ENCODE measurements at places on chromosomes 7 and 10. TPM values are rescaled to one million over a fixed set of nuclear protein-coding genes. Genes with fewer than 3 reads are reported as not detected.

- no peaks in the 10 kb centered on the region for H3K27me3 ChIP-seq
- no peaks in the 10 kb centered on the region for H3K36me3 ChIP-seq
- H3K27ac ChIP-seq, result no peak overlapping the region
- no peaks in the 10 kb centered on the region for H3K4me1 ChIP-seq
These were observed 2.7 kb downstream of the IGFBP1 start for GRCh38 chr7:45890902-45891461.

- DNase-seq, result no peak
- H3K27me3 ChIP-seq, result peaks cover 9% of the 10 kb centered on the region
- no peaks in the 10 kb centered on the region for H3K36me3 ChIP-seq
- no peaks in the 10 kb centered on the region for H3K4me1 ChIP-seq
These were observed 24.7 kb upstream of the GPAM start for GRCh38 chr10:112208292-112208691.

DNA sequence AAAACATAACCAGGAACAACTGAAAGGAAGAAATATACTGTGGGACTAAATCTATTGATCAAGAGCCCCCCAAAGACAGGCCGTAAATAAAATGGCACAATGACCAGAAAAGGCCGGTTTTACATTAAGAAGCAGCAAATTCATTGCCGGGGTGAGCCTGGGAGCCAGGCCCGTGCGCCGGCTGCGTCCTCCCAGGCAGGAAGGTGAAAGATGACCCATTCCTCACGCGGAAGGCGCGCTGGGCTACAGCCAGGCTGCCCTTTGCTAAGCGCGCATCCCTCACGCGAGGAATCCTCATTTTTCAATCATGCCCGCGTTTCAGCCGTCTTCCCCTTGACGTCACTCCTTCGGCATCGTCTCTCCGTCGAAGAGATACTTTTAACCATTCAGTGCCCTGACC is 47.6 kb upstream of the MGMT start:
- H3K27ac ChIP-seq, result no peak overlapping the region
- no peaks in the 10 kb centered on the region for H3K36me3 ChIP-seq
- no peaks in the 10 kb centered on the region for H3K27me3 ChIP-seq
- H3K4me3 ChIP-seq, result no peak overlapping the region
- no peak for DNase-seq

- no peaks in the 10 kb centered on the region for H3K4me1 ChIP-seq
- H3K36me3 ChIP-seq, result no peaks in the 10 kb centered on the region
- DNase-seq, result no peak
- H3K4me3 ChIP-seq, result no peak overlapping the region
These were observed 69.2 kb downstream of the SDK1 start for GRCh38 chr7:3370068-3370830.

DNA sequence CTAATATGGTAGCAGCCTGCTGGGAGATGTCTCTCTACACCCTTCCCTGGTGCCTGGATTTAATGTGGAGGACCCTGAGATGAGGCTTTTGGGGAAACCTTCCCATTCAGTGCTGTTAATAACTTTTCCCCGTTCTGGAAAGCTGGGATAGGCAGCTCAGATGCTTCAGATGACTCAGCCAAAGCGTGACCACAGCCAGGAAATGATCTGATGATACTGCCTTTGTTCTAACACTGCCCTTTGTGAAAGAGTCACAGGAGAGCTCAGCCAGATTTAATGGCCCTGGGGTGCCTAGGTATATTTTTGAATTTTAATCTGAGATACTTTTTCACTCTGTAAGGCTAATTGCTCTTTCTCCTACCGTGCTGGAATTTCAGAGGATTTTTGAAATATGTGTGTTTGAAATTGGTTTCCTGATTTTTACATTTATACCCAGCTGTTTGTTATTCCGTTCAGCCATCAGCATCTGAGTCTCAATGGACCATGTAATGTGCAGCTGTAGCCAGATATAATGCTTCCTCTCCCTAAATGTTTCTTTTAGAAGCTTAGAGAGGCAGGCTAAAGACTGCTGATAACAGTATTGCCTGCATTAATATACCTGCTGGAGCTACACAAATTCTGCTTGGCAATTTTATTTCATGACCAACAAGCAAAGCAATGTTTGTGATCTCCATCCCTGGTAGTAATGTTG is 17.8 kb downstream of the CELF2 start:
- no peak for DNase-seq
- H3K36me3 ChIP-seq, result no peaks in the 10 kb centered on the region
- H3K4me1 ChIP-seq, result no peaks in the 10 kb centered on the region
- no peak overlapping the region for H3K27ac ChIP-seq

GRCh38 chr10:55146032-55146431 is 345.0 kb upstream of the PCDH15 start:
- DNase-seq, result no peak
- no peak overlapping the region for H3K4me3 ChIP-seq
- H3K4me1 ChIP-seq, result no peaks in the 10 kb centered on the region
- H3K27me3 ChIP-seq, result no peaks in the 10 kb centered on the region
- H3K27ac ChIP-seq, result no peak overlapping the region
- no peaks in the 10 kb centered on the region for H3K36me3 ChIP-seq

- H3K4me1 ChIP-seq, result peaks cover 30% of the 10 kb centered on the region
- no peak overlapping the region for H3K4me3 ChIP-seq
- H3K27me3 ChIP-seq, result no peaks in the 10 kb centered on the region
- H3K36me3 ChIP-seq, result no peaks in the 10 kb centered on the region
These were observed 2.9 kb upstream of the MLLT10 start for GRCh38 chr10:21531164-21531563.

GRCh38 chr7:93147363-93147762 is 822 bp downstream of the SAMD9L start:
- H3K4me3 ChIP-seq, result peak overlapping the region; percentile 44
- peaks cover 27% of the 10 kb centered on the region for H3K36me3 ChIP-seq
- H3K27ac ChIP-seq, result peak overlapping the region; percentile 58
- peak; percentile 23 for DNase-seq

DNA sequence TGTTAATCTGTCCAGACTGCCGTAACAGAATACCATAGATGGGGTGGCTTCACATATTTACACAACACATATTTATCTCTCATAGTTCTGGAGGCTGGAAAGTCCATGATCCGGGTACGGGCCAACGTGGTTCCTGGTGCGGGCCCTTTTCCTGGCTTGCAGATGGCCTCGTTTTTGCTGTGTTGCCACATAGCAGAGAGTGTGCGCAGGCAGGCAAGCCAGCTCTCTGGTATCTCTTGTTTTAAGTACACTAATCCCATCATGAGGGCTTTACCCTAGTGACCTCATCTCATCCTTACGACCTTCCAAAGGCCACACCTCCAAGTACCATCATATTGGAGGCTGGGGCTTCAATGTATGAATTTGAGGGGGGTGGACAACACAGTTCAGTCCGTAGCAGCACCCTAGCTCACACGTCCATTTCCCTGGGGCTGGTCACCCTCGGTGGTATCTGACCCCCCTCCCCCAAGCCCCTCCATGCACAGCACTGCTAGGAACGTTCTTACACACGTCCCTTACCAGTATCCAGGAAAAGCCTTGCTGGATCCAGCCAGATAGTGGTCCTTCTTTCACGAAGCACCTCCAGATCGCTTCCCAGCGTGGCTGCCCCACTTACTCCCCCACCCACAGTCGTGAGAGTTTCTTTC is 21.5 kb downstream of the CUX1 start:
- no peaks in the 10 kb centered on the region for H3K27me3 ChIP-seq
- no peaks in the 10 kb centered on the region for H3K36me3 ChIP-seq
- no peak overlapping the region for H3K4me3 ChIP-seq
- no peak for DNase-seq
- H3K4me1 ChIP-seq, result no peaks in the 10 kb centered on the region

- DNase-seq, result no peak
- H3K4me1 ChIP-seq, result peaks cover 14% of the 10 kb centered on the region
- H3K27ac ChIP-seq, result no peak overlapping the region
- H3K36me3 ChIP-seq, result no peaks in the 10 kb centered on the region
- H3K27me3 ChIP-seq, result no peaks in the 10 kb centered on the region
- H3K4me3 ChIP-seq, result no peak overlapping the region
These were observed 38.8 kb upstream of the FAM20C start for GRCh38 chr7:153604-154003.

- no peak for DNase-seq
- no peak overlapping the region for H3K27ac ChIP-seq
- no peaks in the 10 kb centered on the region for H3K4me1 ChIP-seq
These were observed 196.9 kb downstream of the ZEB1 start for GRCh38 chr10:31515819-31516402.

DNA sequence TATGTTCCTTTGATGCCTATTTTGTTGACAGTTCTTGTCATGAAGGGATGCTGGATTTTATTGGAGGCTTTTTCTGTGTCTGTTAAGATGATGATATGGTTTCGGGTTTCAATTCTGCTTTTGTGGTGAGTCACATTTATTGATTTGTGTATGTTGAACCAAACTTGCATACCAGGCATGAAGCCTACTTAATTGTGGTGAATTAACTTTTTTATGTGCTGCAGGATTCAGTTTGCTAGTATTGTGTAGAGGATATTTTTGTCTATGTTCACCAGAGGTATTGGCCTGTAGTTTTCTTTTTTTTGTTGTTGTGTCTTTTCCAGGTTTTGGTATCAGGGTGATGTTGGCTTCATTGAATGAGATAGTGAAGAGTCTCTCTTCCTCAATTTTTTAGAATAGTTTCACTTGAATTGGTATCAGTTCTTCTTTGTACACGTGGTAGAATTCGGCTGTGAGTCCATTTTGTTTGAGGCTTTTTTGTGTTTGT is 345.9 kb downstream of the KIF20B start:
- no peaks in the 10 kb centered on the region for H3K36me3 ChIP-seq
- no peaks in the 10 kb centered on the region for H3K27me3 ChIP-seq
- DNase-seq, result no peak
- H3K27ac ChIP-seq, result no peak overlapping the region
- no peak overlapping the region for H3K4me3 ChIP-seq
- H3K4me1 ChIP-seq, result no peaks in the 10 kb centered on the region

DNA sequence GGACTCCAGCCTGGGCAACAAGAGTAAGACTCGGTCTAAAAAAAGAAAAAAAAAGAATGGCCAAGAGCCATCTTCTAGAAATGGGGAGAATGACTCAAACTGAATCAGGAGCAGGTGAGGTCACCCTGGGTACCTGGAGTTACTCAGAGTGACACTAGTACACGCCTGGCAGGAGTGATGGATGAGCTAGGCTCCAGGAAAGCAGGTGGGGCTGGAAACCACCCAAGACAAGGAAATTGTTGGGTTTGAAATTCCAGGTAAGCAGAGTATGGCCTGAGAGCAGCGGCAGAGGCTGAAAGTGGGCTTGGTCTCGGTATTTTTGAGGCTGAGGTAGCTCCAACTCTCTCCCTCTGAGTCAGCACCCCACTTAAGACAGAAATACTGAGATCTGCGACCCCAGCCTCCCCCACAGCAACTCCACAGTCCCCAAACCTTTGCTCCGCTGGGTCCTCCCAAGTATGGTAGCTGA is 18.5 kb downstream of the DDIT4 start:
- no peaks in the 10 kb centered on the region for H3K36me3 ChIP-seq
- H3K27me3 ChIP-seq, result no peaks in the 10 kb centered on the region
- H3K4me1 ChIP-seq, result peaks cover 66% of the 10 kb centered on the region
- H3K4me3 ChIP-seq, result no peak overlapping the region
- no peak for DNase-seq

DNA sequence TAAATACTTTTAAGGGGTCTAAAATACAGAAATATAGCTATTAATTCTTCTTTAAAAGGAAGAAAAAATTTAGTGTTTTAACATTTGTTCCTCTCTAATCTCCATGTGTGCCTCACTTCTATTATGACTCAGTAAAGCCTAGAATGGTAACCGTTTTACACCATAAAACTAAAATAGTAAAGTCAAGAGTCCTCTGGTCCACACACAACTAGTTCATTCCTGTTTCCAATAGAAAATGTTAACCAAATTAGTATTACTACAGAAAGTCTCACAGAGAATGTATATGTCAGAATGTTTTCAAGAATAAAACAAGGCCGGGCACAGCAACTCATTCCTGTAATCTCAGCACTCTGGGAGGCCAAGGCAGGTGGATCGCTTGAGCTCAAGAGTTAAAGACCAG is 55.8 kb downstream of the CNOT4 start:
- no peaks in the 10 kb centered on the region for H3K36me3 ChIP-seq
- no peak overlapping the region for H3K27ac ChIP-seq
- no peaks in the 10 kb centered on the region for H3K27me3 ChIP-seq
- H3K4me1 ChIP-seq, result peaks cover 16% of the 10 kb centered on the region
- DNase-seq, result no peak

GRCh38 chr7:51080622-51081269 is 235.9 kb downstream of the COBL start:
- H3K4me1 ChIP-seq, result no peaks in the 10 kb centered on the region
- no peaks in the 10 kb centered on the region for H3K36me3 ChIP-seq
- H3K27me3 ChIP-seq, result no peaks in the 10 kb centered on the region
- no peak overlapping the region for H3K4me3 ChIP-seq
- H3K27ac ChIP-seq, result no peak overlapping the region
- no peak for DNase-seq

- H3K36me3 ChIP-seq, result no peaks in the 10 kb centered on the region
- no peak overlapping the region for H3K4me3 ChIP-seq
- H3K27me3 ChIP-seq, result no peaks in the 10 kb centered on the region
- no peak overlapping the region for H3K27ac ChIP-seq
- DNase-seq, result no peak
These were observed 61.2 kb upstream of the INPP5A start for GRCh38 chr10:132476146-132477065.

DNA sequence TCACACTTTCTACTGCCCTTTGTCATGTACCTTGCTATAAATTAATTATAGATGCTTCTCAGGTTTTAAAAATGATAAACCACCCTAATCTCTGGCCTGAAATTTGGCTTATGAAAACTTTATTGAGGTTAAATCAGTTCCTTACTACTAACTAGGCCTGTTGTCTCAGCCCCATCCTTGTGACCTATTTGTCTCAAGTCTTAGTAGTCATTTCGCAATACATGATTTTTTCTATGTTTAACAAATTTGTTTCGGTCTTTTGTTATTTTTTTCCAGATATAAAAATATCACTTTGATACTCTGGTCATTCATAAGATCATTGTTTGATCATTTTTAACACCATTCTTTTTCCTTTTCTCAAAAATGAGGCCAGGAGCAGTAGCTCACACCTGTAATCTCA is 411.6 kb downstream of the GFRA1 start:
- H3K4me1 ChIP-seq, result no peaks in the 10 kb centered on the region
- H3K27me3 ChIP-seq, result no peaks in the 10 kb centered on the region
- DNase-seq, result no peak

Gene DGKI
- total RNA-seq, result not detected

Gene CRPPA
- total RNA-seq, result 1.3 TPM

Gene OLAH
- not detected for total RNA-seq

Gene TMEM120A
- 27.4 TPM for total RNA-seq

Gene STEAP4
- not detected for total RNA-seq

Gene GARIN1A
- 3.4 TPM for total RNA-seq

Gene SOSTDC1
- not detected for total RNA-seq

Gene CHAT
- not detected for total RNA-seq

Gene TAS2R41
- 0.73 TPM for total RNA-seq
